EH (cell line): ENCODE measurements at places on chromosomes 6 and 20.

- no peak for DNase-seq
Observed at GRCh38 chr6:142914937-142915697, 29.9 kb downstream of the HIVEP2 start.

GRCh38 chr6:169700296-169700695 is 1.5 kb downstream of the WDR27 start:
- peak; percentile 74 for DNase-seq

- no peak for DNase-seq
Observed at GRCh38 chr6:116827561-116828240, 1.2 kb downstream of the GPRC6A start.

- DNase-seq: no peak
Observed at GRCh38 chr20:35632539-35633115, 17.0 kb downstream of the SPAG4 start.

DNA sequence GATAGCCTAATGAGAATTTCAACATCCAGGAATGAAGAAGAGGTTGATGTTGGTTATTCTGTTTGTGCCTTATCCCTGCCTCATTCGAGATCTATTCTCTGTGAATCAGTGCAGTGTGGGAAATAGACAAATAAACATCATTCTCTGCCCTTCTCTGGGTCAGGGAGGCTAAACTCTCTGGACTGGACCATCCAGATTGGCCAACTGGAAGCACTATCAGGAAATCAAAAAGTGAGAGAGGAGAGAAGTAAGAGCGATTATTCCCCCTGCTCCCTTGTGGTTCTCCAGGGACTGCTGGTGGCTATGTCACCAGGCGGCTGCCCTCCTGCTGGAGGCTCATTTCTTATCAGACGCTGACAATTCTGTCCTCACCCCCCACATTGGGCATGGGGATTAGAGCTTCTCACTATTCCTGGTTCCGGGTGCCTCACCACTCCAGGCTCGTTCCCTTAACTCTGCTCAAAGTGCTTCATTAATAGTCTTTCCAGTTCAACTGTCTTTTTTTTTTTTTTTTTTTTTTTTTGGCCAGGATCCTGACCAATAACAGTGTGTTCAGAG is 201.7 kb upstream of the RREB1 start:
- no peak for DNase-seq

GRCh38 chr6:141783585-141783984 is 349.1 kb upstream of the GJE1 start:
- DNase-seq: no peak

DNA sequence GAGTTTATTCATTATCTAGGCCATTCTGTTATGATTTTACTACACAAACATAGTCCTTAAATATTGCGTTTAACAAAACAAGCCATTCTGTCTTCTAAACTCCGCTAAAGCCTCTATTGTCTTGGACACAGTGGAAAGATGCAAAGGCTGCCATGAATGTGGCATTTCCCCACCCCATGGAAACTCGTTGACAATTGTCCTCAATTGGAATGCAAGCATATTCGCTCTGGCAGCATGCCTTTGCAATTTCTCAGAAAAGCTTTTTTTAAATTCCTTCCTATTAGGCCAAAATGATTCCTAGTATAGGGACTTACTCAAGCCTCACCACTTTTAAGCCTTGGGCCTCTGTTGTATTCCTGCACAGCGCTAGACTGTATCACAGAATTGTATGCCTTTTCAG is 22.8 kb downstream of the OR2A4 start:
- no peak for DNase-seq
